Activated CD8-positive, alpha-beta memory T cell treated with anti-CD3 and anti-CD28 coated beads, Interleukin-2, amount 10 ng/mL, durations not matched to agents 7 days and 5 days (primary cell): ENCODE measurements at places on chromosomes 1 and 21. TPM values are rescaled to one million over a fixed set of nuclear protein-coding genes. Genes with fewer than 3 reads are reported as not detected.
A peak's percentile ranks its signal among the peaks of the same experiment; 100 is the strongest.

GRCh38 chr1:19484798-19485361, 459 bp downstream of the CAPZB start:
- peak; percentile 55 for DNase-seq

DNA sequence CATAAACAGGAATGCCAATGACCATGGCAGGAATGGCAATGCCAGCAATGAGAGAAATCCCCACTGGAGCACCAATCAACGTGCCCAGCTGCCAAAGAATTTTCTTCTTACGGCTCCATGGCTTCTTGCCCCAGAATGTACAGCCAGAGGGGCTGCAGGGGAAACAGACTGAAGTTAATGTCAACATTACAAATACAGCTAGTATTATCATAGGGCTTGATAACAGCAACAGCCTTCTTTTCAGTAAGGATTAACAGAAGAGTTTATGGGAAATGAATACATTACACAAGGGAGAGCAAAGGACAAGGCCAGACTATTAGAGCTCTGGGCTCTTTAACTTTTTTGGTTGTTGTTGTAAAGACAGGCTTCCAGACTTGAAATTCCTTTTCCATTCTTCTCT, 18.2 kb downstream of the RNF19B start:
- DNase-seq: no peak

The TP53BP2 gene
- 39.6 TPM for total RNA-seq

The CD1B gene
- not detected for total RNA-seq

The RGS18 gene
- 0.79 TPM for total RNA-seq
